ENCODE measurements at places on chromosomes 3 and 15. TPM values are rescaled to one million over a fixed set of nuclear protein-coding genes. Genes with fewer than 3 reads are reported as not detected.

GRCh38 chr15:64653757-64654156 lies 121.6 kb downstream of the RBPMS2 start:
- DNase-seq: no peak

DNA sequence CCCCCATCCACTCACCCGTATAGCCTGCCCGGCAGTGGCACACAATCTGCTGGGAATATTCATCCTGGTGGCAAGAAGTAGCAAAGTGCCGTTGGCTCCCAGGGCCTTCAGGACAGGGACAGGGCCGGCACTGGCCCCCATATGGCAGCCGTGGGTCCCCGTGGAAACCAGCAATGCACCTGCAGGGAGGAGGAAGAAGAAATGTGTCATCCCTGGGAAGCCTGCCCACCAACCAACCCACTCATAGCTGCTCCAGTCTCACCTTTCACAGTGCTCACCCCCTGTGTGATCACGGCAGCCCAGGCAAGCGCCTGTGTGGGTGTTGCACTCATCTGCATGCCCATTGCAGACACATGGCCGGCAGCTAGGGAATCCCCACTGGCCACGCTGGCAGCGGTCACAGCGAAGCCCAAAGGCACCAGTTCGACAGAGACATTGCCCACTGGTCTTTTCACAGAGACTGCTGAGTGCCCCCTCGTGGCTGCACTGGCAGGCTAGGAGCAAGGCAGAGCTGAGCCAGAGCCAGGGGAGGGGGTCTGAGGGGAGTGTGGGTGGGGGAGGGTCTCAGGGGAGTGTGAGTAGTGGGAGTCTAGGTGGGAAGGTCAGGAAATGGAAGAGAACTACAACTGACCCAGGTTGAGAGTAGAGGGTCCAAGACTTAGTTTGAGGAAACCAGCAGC lies 4.5 kb upstream of the USP19 start:
- no peak for DNase-seq

The CHRM5 gene
- not detected for total RNA-seq

The ZMYND10 gene
- total RNA-seq: not detected

The NTRK3 gene
- total RNA-seq: 3.3 TPM

The NR1I2 gene
- total RNA-seq: not detected
